ENCODE measurements at places on chromosomes 4 and X. TPM values are rescaled to one million over a fixed set of nuclear protein-coding genes. Genes with fewer than 3 reads are reported as not detected.

GRCh38 chr4:114782415-114783214 lies 184.0 kb downstream of the UGT8 start:
- no peak for DNase-seq

DNA sequence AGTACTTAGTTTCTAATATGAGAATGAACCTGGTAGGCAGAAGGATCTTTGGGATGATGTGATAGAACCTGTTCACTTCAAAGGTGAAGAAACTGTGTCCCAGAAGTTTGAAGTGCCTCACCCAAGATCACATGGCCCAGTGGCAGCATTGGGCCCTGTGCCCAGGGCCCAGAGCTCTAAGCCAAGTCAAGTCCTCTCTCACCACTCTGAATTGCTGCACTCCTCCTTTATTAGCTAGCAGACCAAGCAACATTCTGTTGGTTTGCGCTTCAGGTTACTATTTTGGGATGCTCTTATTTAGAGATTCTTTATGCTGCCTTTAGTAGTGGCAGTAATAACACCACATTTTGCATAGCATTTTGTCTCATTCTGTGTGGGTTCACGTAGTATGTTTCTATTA lies 82.7 kb downstream of the PARM1 start:
- no peak for DNase-seq

DNA sequence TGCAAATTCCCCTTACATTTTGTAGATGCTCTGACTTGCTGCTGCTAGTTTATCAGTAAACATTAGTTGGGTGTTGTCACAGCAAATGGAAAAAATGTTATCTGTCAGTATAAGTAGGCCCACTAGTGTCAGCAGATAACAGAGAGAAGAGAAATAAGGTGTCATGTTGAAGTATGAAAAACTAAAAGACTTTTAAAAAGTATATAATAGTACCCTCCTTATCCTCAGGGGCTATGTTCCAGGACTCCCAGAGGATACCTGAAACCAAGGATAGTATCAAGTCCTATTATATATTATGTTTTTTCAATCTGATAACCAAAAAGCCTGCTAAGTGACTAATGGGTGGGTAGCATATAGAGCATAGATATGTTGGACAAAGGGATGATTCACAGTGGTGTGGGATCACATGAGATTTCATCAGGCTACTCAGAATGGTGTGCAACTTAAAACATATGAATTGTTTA lies 11.6 kb upstream of the BMP2K start:
- DNase-seq: no peak

- no peak for DNase-seq
Measured at GRCh38 chr4:87844452-87844851, 11.7 kb downstream of the MEPE start.

GRCh38 chr4:83454686-83455085 lies 937 bp downstream of the HELQ start:
- no peak for DNase-seq

DNA sequence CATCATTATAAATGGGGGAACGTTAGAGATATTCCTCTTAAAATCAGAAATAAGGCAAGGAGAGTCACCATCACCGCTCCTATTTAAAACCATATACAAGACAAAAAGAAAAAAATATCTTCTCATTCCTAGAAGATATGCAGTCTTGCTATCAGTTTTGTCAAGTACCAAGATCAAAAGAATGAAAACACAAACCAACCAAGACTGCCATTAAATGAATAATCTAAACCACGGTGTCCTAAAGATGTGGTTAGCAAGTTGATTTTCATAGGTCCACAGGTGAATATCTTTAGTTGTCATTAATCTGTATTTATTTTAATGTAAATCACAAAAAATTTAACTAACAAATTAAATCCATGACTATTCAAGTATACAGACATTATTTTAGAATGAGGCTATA lies 39.3 kb downstream of the SCFD2 start:
- no peak for DNase-seq

- DNase-seq: no peak
Measured at GRCh38 chr4:128862608-128863311, 53.3 kb downstream of the JADE1 start.

GRCh38 chr4:184444215-184444952 lies 30.0 kb downstream of the IRF2 start:
- DNase-seq: no peak

- no peak for DNase-seq
Measured at GRCh38 chrX:8607326-8607725, 124.6 kb downstream of the ANOS1 start.

- no peak for DNase-seq
Measured at GRCh38 chr4:26307037-26307800, 13.6 kb upstream of the RBPJ start.

GRCh38 chrX:31547816-31548215 lies 476.0 kb upstream of the FTHL17 start:
- no peak for DNase-seq

- DNase-seq: no peak
Measured at GRCh38 chrX:115900425-115900824, 270.1 kb upstream of the AGTR2 start.

GRCh38 chr4:127965803-127966175 lies 583 bp downstream of the ABHD18 start:
- DNase-seq: peak; percentile 40

DNA sequence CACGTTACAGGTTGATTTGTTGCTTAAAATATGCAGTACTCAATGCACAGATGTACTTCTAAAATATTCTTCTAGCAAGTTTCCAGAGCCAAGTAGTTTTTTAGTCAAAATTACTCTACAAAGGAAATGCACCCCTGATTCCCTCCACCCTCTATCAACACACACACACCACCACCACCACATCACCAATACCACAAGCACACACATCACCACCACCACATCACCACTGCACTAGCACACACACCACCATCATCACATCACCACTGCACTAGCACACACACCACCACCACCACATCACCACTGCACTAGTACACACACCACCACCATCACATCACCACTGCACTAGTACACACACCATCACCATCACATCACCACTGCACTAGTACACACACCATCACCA lies 105.2 kb upstream of the FRG1 start:
- DNase-seq: no peak

GRCh38 chr4:184473499-184474262 lies 669 bp downstream of the IRF2 start:
- DNase-seq: no peak

DNA sequence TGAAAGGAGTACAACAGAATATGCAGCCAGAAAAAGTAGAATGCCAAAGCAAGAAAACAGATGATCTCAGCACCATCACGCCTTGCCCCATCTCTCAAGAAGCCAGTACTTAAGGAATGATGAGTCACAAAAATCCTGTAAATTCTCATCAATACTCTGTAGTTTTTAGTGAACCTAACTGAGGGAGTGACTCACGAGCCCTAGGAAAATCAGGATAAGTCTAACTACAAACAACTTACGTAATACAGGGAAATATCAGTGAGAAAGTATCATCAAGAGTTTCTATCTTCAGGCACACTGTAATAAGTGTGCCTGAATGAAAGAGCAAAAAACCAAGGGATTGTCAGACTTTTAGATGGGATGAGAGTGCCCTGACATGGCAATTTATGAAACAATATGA lies 644.4 kb downstream of the STPG2 start:
- DNase-seq: no peak

DNA sequence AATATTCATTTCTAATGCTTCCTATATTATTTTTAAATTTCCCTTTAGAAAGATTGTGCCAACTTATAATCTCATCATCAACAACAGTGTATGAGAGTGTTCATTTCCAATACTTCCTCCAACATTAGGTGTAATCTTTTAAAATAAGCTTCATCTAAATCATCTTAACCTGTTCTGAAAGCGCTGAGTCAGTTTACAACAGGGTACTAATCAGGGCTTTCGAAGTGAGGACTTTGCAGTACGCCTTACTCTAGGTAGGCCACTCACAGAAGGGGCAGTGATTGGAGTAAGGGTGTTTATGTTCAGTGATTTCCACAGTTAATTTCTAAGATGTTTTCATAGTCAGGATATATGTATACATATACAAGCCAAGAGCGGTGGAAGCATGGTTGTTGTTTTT lies 87.9 kb downstream of the FRAS1 start:
- DNase-seq: no peak

Gene GIMD1
- not detected for polyA plus RNA-seq

Gene FGF13
- polyA plus RNA-seq: 29.3 TPM

Gene CCDC160
- polyA plus RNA-seq: 11.6 TPM

Gene ABLIM2
- 6.8 TPM for polyA plus RNA-seq

Gene GLRA2
- polyA plus RNA-seq: 0.52 TPM

Gene ARX
- polyA plus RNA-seq: not detected

Gene UCHL1
- 99.9 TPM for polyA plus RNA-seq

Gene UGT2B10
- polyA plus RNA-seq: not detected

Gene TMSB15B
- 31.0 TPM for polyA plus RNA-seq

Gene PPP3CA
- 54.3 TPM for polyA plus RNA-seq

Gene PPEF1
- 1.1 TPM for polyA plus RNA-seq
